Naive B cell (primary cell): ENCODE measurements at places on chromosomes 2 and 18.

GRCh38 chr2:30422444-30423040 is 24.5 kb upstream of the LCLAT1 start:
- H3K27me3 ChIP-seq = no peaks in the 10 kb centered on the region
- H3K4me3 ChIP-seq = peak overlapping the region; percentile 64
- peak; percentile 53 for DNase-seq
- H3K36me3 ChIP-seq = no peaks in the 10 kb centered on the region
- peaks cover 42% of the 10 kb centered on the region for H3K4me1 ChIP-seq
- H3K27ac ChIP-seq = peak overlapping the region; percentile 84

DNA sequence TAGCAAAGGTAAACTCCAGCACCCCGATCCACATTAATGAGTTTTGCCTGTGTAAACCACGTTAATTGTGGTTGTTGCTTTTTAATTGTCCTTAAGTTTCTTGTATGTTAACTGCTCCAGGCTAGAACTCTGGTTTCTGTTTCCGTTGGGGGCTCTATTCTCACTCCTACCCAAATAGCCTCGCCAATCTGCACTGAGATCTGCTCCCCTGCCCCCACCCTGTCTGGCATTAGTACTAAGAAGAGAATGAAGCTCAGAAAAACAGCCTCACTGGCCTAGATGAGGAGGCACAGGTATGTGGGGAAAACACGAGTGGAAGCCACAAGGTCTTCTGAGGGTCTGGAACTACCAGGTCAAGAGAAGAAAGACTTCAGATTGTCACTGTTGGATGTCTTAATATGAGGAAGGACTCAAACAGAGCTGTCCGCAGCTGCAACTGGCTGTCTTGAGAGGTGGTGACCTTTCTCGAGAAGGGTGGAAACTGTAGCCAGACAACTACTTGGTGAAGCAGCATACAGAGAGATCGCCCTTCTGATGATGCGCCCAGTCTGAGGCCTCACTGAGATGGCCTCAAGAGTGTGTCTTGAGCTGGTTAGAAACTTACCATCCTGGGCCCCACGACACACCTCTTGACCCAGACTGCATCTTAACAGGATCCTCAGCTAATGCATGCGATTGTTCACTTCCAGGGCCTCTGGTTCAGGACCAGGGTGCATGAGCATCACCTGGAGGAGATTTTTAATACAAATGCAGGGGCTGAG is 73.1 kb downstream of the TGOLN2 start:
- no peaks in the 10 kb centered on the region for H3K27me3 ChIP-seq
- H3K27ac ChIP-seq = no peak overlapping the region
- peaks cover 2% of the 10 kb centered on the region for H3K4me1 ChIP-seq
- no peak overlapping the region for H3K4me3 ChIP-seq
- no peaks in the 10 kb centered on the region for H3K36me3 ChIP-seq

DNA sequence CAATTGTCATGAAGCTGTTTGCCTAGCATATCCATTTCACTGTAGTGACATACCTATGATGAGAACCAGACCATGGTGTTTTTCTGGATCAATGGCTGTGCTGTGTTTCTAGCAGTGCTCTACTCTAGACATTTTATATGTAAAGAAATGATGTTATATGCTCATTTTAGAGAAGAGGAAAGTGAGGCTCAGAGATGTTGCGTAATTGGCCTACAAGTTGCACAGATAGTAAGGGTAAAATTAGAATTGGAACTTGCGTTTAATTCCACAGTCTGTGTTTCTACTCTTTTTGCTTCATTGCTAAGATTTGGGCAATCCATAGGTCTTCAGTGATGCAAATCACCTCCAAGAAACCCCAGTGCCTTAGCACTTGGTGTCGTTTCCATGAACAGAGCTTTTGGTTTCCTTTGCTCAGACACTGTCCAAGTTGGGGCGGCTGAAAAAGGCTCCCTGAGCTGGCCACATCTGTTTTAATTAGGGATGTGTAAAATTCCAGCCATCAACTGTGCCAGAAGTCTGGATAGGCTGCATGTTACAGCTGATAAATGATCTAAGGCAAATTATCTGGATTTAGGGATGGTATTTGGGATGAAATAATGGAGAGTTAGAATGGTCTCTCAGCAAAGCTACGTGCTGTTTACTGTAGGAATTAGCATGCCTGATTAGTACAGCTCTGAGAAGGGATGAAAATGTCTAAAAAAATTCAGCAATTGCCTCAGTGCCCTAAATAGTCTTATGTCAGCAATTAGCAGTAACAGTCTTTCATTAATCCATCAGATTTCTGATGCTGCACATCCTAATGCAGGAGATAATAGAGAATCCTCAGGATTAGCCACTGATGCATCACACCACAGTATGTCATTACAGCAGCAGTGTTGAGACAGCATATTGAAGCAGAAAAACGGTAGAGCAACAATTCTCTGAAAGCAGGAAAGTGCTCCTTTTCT is 65.3 kb downstream of the PTPRM start:
- H3K4me3 ChIP-seq = no peak overlapping the region
- H3K27me3 ChIP-seq = no peaks in the 10 kb centered on the region
- no peak overlapping the region for H3K27ac ChIP-seq
- H3K36me3 ChIP-seq = no peaks in the 10 kb centered on the region

DNA sequence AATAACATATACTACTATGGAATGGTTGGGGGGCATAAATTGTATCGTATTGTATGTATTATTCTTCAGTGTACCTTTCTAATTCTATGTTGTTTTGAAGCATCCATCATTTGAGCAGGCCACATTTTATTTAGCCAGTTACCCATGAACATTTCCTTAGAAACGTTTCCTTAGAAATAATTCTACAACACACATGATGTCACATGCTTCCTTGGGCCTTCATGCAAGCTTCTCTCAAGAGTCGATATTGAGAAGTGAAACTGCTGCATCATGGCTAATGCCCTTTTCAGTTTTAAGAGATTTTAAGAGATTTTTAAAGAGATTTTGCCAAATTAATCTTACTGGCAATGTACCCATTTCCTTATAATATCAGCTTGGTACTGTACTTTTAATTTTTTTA is 63.9 kb downstream of the ALPK2 start:
- no peaks in the 10 kb centered on the region for H3K27me3 ChIP-seq
- peak; percentile 68 for DNase-seq
- peaks cover 6% of the 10 kb centered on the region for H3K36me3 ChIP-seq
- peaks cover 17% of the 10 kb centered on the region for H3K4me1 ChIP-seq

DNA sequence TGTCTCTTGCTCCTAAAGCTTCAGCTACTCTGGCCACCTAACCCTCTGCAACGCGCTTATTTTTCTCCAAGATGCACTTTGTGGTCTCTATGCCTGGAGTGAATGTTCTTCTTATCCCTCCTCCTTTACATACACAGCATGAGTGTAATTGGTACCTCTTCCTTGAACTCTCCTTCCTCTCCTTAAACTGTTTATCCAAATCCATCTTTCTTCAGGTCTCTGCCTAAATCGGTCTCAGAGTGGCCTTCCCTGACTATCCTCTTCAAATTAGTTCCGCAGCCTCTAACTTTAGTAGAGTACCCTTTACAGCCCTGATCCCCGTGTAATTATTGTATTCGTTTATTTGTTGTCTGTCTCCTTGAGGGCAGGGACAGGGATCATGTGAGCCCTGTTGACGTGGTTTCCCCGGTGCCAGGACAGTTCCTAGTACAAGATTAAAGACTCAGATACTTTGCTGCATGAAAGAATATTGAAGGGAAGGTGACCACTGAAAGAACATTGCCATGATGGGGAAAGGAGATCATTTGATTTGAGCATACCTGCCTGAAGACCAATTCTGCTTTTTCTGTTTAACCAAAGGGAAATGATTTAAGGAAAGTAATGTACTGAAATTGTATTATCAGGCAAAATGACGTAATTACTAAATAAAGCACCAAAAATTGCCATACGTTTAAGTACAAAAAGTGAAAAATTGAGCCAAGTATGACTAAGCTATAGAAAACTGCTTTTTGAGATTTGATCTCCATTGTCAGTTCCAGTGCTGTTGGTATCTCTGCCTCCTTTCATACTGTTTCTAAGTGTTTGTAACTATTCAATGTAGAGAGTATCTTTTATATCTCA is 1.2 kb downstream of the CNOT9 start:
- peak overlapping the region; percentile 100 for H3K27ac ChIP-seq
- H3K4me1 ChIP-seq = peaks cover 62% of the 10 kb centered on the region
- H3K4me3 ChIP-seq = peak overlapping the region; percentile 99
- peak; percentile 1 for DNase-seq
- no peaks in the 10 kb centered on the region for H3K36me3 ChIP-seq

DNA sequence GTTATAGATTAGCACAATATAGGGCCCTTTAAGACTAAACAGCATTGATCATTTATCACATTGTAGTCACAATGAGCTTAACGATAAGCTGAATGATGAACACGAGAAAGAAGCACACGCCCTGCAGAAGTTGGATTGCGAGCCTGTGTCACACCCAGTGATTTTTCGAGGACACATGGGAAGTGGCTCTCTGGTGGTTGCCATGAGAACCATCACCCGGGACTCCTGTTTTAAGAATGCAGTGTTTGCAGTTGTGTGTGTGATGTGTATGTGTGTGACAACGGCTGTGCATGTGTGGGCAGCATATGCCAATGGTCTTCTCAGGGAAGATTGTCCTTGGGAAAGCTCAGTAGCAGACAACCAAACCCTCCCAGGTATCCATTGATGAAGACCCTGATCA is 69.2 kb downstream of the PDCL3 start:
- H3K4me1 ChIP-seq = no peaks in the 10 kb centered on the region
- no peak overlapping the region for H3K4me3 ChIP-seq
- H3K27ac ChIP-seq = no peak overlapping the region
- H3K36me3 ChIP-seq = no peaks in the 10 kb centered on the region
- peaks cover 9% of the 10 kb centered on the region for H3K27me3 ChIP-seq

GRCh38 chr2:145597006-145597405 is 1077.1 kb upstream of the ZEB2 start:
- DNase-seq = no peak
- H3K4me3 ChIP-seq = no peak overlapping the region
- no peaks in the 10 kb centered on the region for H3K36me3 ChIP-seq

- no peak for DNase-seq
- no peaks in the 10 kb centered on the region for H3K27me3 ChIP-seq
- no peak overlapping the region for H3K27ac ChIP-seq
- H3K4me1 ChIP-seq = no peaks in the 10 kb centered on the region
- H3K4me3 ChIP-seq = no peak overlapping the region
Measured at GRCh38 chr2:163556511-163556910, 179.3 kb downstream of the FIGN start.

DNA sequence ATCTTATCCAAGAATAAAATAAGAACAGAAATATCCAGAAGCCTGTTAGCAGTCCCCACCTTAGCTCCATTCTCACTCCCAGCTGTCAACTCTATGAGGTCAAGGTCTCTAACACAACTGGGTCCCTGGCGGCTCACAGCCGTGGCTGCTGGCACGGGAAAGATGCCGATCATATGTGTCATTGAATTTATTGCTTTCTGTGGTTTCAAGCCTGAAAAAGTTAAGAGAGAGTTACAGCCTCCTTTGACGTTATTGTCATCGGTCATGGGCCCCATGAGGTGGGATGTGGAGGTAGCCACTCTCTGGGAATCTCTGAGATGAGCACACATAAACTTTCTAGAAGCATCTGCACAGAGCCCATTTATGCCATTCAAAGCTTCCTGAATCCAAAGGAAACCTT is 28.7 kb upstream of the CABLES1 start:
- H3K4me3 ChIP-seq = no peak overlapping the region
- peak overlapping the region; percentile 8 for H3K27ac ChIP-seq
- H3K4me1 ChIP-seq = no peaks in the 10 kb centered on the region
- H3K36me3 ChIP-seq = no peaks in the 10 kb centered on the region
- H3K27me3 ChIP-seq = no peaks in the 10 kb centered on the region
- DNase-seq = no peak

GRCh38 chr2:234615643-234616356 is 118.9 kb upstream of the ARL4C start:
- H3K4me1 ChIP-seq = no peaks in the 10 kb centered on the region
- peaks cover 11% of the 10 kb centered on the region for H3K36me3 ChIP-seq
- no peak overlapping the region for H3K27ac ChIP-seq
- DNase-seq = no peak
- H3K4me3 ChIP-seq = no peak overlapping the region

DNA sequence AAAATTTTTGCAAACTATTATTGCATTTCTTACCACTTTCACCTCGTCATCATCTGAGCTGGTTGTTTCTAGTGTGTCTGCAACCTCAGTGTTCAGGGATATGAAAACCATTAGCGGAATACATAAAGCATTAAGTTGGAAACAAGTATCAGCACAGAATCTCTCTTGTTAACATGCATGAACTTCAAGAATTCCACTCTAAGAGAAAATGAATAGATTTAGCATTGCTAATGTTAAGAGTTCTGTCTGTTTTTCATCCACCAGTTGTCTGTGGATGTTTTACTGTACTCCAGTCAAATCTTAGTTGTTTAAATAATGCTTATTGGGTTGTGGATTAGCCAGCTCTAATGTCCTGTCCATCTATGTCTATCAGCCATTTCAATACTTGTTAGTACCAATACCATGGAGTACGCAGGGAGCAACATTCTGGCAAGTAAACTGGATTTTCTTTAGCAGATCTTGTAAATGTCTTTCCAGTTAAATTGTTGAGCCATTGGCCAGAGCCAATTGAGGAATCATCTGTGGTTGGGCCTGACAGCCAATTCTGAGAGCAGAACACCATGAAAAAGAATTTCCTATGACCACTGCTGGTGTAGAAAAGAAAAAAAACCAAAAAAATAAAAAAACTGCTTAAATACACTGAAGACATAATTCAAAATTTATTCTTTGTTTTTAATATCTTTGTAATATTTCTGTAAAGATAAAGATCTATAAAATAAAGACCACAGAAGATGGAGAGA is 82.5 kb downstream of the SLC8A1 start:
- no peak overlapping the region for H3K27ac ChIP-seq
- H3K36me3 ChIP-seq = no peaks in the 10 kb centered on the region
- no peak overlapping the region for H3K4me3 ChIP-seq
- peaks cover 5% of the 10 kb centered on the region for H3K4me1 ChIP-seq

DNA sequence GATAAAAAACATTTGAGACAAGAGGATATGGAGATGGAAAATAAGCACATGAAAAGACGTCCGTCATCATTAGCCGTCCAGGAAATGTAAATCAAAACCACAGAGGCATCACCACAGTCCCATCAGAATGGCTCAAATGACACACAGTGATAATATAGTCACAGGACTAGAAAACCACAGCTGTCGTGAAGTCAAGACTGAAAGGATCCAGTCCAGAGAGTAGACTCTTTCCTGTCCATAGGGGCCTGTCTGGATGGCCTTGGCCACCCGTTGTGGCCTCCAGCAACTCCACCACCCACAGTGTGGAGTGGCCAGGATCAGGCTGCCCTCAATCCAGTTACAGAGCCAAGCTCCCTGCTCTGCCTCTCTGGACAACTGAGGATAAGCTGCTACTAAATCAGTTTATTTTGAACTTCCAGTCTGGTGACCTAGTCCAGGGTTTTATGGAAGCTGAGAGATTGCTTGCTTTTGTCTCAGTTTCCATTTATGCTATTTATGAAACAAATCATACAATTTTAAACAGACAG is 60.4 kb downstream of the RHOB start:
- no peak overlapping the region for H3K4me3 ChIP-seq
- H3K36me3 ChIP-seq = no peaks in the 10 kb centered on the region
- H3K27ac ChIP-seq = no peak overlapping the region
- peaks cover 4% of the 10 kb centered on the region for H3K27me3 ChIP-seq
- no peaks in the 10 kb centered on the region for H3K4me1 ChIP-seq
- no peak for DNase-seq

- no peaks in the 10 kb centered on the region for H3K27me3 ChIP-seq
- no peak overlapping the region for H3K27ac ChIP-seq
- DNase-seq = no peak
- peaks cover 12% of the 10 kb centered on the region for H3K4me1 ChIP-seq
- no peak overlapping the region for H3K4me3 ChIP-seq
Measured at GRCh38 chr18:74689251-74689650, 91.6 kb downstream of the ZNF407 start.
